Activated T-cell treated with anti-CD3 and anti-CD28 coated beads, Interleukin-2, amount 50 U/mL, for 72 hours (primary cell): ENCODE measurements at places on chromosomes 5 and 9.

DNA sequence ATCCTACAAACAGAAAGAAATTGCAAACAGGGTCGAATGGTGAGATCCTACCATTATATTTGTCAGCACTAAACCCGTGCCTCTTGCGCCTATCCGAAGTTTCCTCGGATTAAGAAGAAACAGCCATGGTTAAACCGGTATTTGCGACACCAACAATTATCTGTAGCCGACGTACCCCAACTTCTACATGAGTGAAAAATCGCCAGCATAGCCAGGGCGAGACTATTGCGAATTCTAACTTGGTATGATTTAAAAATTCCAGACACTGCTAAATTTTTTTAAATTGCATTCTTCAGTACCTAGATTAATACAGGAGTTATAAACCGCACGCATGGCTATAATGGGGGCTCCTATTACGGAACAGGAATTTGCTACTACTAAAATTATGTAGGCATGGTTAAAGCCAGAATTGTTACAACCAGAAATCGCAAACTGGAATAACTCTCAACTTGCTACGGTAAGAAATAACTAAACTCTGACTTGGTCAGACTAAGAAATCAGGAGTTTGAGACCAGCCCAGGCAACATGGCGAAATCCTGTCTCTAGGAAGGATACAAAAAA lies 25.3 kb upstream of the ANXA2R start:
- DNase-seq = no peak

GRCh38 chr9:23117616-23118015 lies 671.0 kb downstream of the DMRTA1 start:
- no peak for DNase-seq

DNA sequence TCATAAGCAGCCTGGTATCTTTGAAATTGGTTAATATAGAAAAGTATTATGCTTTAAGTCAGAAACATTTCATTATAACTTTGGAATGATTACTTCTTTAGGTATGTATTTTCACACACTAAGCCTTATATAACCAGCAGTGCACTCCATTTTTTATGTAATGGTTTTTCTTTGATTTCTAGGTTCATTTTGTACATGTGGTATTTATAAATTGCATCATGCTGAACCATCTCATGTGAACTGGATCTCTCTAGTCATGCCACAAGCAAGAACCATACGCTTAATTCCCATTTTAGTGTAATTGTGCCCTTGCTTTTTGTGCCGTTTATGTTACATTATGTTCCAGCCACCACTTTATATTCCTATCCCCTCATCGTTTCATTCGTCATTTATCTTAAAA lies 38.6 kb upstream of the SRP19 start:
- DNase-seq = no peak

GRCh38 chr5:113373426-113373825 lies 61.4 kb downstream of the TSSK1B start:
- no peak for DNase-seq

DNA sequence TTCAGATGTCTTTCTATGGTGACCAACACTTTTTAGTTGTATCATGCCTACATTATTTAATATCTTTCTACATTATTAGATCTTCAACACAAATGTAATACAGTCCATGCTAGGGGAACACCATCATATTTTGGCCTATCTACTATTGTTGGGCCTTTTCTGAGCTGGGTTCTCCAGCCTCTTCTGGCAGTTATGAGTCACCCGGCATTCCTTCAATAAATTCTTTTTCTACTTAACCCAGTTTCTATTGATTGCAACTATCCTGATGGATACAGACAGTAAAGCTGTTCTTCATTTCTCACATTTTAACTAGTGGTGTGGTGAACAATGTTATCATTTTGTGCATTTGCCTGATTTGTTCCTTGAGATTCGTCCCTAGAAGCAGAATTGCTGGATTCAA lies 529.3 kb downstream of the BNC2 start:
- DNase-seq = no peak

- no peak for DNase-seq
Measured at GRCh38 chr9:69801989-69802388, 18.6 kb upstream of the CFAP95 start.

DNA sequence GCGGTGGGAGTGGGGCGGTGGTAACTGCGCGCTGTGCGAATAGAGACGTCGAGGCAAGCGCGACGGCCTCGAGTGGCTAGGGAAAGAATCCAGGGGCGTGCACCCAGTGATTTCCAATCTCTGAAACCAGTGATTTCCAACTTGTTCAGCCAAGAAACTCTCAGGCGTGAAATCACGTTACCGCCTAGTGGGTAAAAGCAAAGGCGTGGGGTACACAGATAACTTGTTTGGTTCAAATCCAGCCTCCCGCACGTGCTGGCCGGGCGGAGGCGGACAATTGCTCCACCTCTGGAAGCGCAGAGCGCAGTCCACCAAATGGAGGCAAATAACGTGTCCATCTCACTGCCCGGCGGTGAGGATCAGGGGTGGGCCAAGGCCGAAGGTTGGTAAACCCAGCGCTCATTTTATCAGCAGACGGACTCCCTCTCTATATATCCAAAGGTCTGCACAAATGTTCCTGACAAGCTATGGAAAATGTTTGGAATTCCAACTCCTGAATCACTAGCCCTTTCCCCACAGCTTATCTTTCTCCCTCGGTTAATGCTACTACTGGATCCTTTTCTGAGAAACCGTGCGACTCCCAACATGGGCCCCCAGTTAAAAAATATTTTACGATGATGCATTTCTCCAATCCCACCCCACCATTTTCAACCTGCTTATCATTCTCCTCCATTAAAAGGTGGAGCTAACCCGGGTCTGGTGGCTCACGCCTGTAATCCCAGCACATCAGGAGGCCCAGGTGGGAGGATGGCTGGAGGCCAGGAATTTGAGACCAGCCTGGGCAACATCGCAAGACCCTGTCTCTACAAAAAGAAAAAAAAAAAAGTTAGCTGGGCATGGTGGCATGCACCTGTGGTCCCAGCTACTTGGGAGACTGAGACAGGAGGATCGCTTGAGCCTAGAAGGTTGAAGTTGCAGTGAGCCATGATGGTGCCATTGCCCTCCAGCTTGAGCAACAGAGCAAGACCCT lies 950 bp upstream of the FNBP1 start:
- DNase-seq = no peak

GRCh38 chr9:36461323-36461722 lies 61.3 kb upstream of the RNF38 start:
- DNase-seq = no peak

DNA sequence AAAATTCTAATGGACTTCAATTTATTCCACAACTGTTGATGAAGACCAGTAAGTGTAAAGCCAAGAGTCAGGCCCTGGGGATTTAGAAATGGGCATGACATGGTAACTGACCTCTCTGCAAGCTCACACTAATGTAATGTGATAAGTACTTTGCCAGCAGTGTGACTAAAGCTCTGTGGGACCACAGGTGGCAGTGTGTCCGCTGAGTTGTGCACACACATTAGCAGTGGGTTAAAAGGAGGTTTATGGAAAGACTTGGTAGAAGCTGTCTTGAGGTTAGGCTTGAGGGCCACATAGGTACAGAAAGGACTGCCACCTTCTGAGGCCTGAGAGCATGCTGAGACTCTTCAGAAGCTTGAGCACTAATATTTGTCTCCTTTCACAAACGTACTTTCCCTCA lies 67.6 kb downstream of the UBAP1 start:
- DNase-seq = no peak

DNA sequence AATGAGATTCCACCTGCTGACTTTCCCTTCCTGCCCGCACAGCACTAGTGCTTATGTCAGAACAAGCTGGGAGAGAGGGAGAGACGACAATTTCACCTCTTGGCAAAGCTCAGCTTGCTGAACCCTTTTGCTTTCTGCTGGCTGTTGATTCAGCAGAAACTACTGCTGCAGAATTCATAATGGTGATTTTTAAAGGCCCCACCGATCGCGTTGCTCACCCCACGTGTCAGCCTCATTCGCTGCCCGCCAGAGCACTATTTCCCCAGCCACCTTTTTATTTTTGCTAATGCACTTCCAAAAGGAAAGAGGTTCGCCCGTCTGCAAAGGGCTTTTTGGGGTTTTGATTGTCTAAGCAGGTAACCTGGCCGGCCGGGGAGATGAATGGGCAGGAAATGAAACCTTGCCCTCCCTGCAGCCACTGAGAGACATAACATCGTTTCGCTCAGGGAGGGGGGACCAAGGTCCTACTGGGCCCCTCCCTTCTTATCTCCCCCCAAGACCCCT lies 1.3 kb downstream of the PPP2R2B start:
- DNase-seq = no peak

GRCh38 chr5:120465436-120465961 lies 1.4 kb downstream of the PRR16 start:
- DNase-seq = no peak

DNA sequence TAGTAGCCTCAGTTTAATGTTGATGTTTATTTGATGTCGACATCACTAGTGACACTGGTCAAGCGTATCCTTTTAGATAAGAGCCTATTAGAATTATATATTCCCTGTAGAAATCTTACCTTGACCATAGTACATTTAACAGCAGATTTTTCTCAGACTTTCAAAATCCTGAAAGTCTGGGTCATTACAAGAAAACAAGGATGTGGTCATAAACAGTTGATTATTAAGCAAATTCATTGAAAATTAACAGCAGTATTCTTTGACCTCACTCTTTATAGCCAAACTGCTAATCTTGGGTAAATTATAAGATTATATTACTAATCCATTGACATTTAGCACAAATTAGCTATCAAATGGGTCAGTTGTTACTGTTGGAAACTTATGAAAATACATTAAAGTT lies 83.4 kb downstream of the GHR start:
- DNase-seq = no peak
